ENCODE measurements at places on chromosomes 2 and 18. TPM values are rescaled to one million over a fixed set of nuclear protein-coding genes. Genes with fewer than 3 reads are reported as not detected.

The CSRNP3 gene
- total RNA-seq: 5.7 TPM

The FAM237A gene
- not detected for total RNA-seq

The LBX2 gene
- total RNA-seq: 4.1 TPM

The RAB31 gene
- total RNA-seq: 28.4 TPM

The ASB18 gene
- not detected for total RNA-seq

The KCNIP3 gene
- 168 TPM for total RNA-seq

The ANKRD30BL gene
- 0.33 TPM for total RNA-seq

The STARD6 gene
- total RNA-seq: not detected

The IL18RAP gene
- not detected for total RNA-seq

The SPHKAP gene
- not detected for total RNA-seq

The TET3 gene
- 3.4 TPM for total RNA-seq

The TMEM37 gene
- total RNA-seq: not detected

The DCDC2C gene
- not detected for total RNA-seq

The LRRTM1 gene
- total RNA-seq: not detected

The GDF7 gene
- under 0.01 TPM for total RNA-seq

The ZNF385B gene
- total RNA-seq: not detected

The SH3RF3 gene
- 2.3 TPM for total RNA-seq

The IGFBP5 gene
- total RNA-seq: 3.3 TPM

The TSGA10 gene
- total RNA-seq: 4.0 TPM

The SKA1 gene
- total RNA-seq: 11.7 TPM

The ANKZF1 gene
- 21.4 TPM for total RNA-seq

The PROKR1 gene
- not detected for total RNA-seq

The ONECUT2 gene
- total RNA-seq: under 0.01 TPM

The SERPINB3 gene
- total RNA-seq: not detected

The GALNT3 gene
- 53.0 TPM for total RNA-seq

The RGPD3 gene
- 0.33 TPM for total RNA-seq

The ZNF2 gene
- total RNA-seq: 6.2 TPM

The CDH19 gene
- 44.3 TPM for total RNA-seq

The PSTPIP2 gene
- 1.3 TPM for total RNA-seq

The ACYP2 gene
- total RNA-seq: 8.3 TPM

The POTEJ gene
- not detected for total RNA-seq

The B4GALT6 gene
- 9.3 TPM for total RNA-seq

The ZBTB7C gene
- under 0.01 TPM for total RNA-seq

The ZNF396 gene
- 1.5 TPM for total RNA-seq

The NTSR2 gene
- total RNA-seq: not detected

The C2orf80 gene
- not detected for total RNA-seq

The EML6 gene
- total RNA-seq: 0.93 TPM

The COL4A4 gene
- total RNA-seq: not detected

The COL4A3 gene
- not detected for total RNA-seq
